T-helper 2 cell treated with Interferon-gamma antibody and Interleukin-4, amounts not matched to agents 5 μg/mL and 100 μg/mL, for 36 hours (primary cell): ENCODE measurements at places on chromosomes 3 and 15.
A peak's percentile ranks its signal among the peaks of the same experiment; 100 is the strongest.

DNA sequence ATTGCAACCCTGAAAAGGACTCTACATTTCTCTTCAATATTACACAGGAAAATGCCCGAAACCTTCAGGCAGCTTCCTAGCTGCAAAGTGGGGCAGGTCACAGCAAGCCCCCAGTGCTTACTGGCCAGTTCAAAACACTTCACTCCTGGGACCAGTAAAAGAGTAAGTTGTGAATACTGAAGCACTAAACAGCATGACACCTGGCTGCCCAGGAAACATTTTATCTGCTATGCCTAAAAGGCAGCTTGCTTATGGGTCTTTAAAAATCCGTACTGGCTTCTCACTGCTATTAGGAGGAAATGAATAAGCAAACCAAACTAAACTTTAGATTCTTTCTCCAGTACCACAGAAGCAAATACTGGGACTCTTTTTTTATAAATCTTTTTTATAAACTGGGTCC, 457.9 kb upstream of the ALCAM start:
- H3K4me3 ChIP-seq, result no peak overlapping the region
- H3K27ac ChIP-seq, result no peak overlapping the region
- H3K4me1 ChIP-seq, result no peaks in the 10 kb centered on the region
- DNase-seq, result no peak

DNA sequence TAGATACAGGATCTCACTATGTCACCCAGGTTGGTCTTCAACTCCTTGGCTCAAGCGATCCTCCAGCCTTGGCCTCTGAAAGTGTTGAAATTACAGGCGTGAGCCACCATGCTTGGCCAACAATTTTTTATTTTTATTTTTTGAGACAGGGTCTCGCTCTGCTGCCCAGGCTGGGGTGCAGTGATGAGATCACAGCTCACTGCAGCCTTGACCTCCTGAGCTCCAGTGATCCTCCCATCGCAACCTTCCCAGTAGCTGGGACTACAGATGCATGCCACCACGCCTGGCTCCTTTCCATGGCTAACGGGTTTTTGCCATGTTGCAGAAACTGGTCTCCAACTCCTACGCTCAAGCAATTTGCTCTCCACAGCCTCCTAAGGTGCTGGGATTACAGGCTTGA, 20.2 kb upstream of the PIK3CB start:
- H3K4me3 ChIP-seq, result no peak overlapping the region
- H3K36me3 ChIP-seq, result no peaks in the 10 kb centered on the region
- no peak overlapping the region for H3K27ac ChIP-seq
- no peaks in the 10 kb centered on the region for H3K4me1 ChIP-seq
- DNase-seq, result no peak

DNA sequence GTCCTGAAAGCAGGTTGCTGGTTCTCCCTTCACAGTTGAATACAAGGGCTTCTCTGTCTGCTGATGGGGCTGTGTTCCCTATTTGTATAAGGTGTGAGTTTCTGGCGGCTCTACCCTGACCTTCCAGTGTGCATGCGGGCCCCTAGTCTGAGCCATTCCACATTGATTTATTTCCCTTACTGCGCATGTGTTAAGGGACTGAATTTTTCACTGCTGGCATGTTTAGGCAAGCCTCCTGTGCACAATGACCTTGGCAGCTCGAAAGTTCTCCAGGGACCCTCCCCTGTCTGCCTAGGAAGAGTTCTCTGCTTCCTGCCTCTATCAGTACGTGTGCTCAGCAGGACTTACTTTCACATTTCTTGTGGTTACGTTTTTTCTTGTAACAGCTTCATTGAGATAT, 11.4 kb downstream of the TRAK1 start:
- H3K27ac ChIP-seq, result peak overlapping the region; percentile 52
- H3K27me3 ChIP-seq, result no peaks in the 10 kb centered on the region
- H3K4me3 ChIP-seq, result peak overlapping the region; percentile 46
- H3K36me3 ChIP-seq, result peaks cover 5% of the 10 kb centered on the region
- no peak for DNase-seq
- H3K4me1 ChIP-seq, result peaks cover 10% of the 10 kb centered on the region

DNA sequence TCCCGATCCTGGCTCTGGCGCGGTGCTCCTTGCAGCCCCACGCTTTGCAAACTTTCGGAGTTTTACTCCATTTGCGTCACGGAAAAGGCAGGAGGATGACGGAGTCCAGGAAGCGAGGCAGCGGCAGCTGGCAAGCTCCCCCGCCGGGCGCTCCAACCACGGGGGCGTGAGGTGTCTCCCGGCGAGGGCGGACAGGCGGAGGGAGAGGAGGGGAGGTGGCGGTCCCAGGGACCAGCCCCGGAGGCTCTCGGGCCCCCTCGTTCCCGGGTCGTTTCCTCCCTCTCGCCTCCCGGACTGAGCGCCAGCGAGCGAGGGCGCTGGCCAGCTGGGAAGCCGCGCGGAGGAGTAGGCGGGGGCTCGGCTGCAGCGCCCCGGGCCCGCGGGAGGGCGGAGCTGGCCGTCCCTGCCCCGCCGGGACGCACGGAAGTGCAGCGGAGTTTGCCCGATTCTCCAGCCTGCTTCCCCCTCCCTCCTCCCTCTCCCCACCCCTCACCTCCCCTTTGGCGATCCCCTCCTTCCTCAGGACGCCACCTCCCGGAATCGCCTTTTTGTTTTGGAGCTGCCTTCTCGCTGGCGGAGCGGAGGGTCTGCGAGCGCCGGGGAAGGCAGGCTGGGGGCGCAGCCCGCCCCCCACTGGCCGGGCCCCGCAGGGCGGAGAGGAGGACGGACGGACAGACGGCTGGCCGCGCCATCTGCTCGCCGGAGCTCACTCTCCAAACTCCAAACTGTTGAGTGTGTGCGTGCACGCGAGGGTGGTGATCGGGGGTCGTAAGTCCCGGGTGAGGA, at the start of gene SNX33:
TSS of gene SNX33 (plus strand) at position 543 of the 786 bp plus-strand sequence. CDS start 1,191 bp downstream, outside the sequence.
- H3K36me3 ChIP-seq, result no peaks in the 10 kb centered on the region
- DNase-seq, result peak; percentile 65
- peak within 1 kb of the TSS; percentile 84 for H3K4me3 ChIP-seq
- H3K27me3 ChIP-seq, result peaks cover 12% of the 10 kb centered on the region
- peak within 1 kb of the TSS; percentile 54 for H3K27ac ChIP-seq

- H3K4me1 ChIP-seq, result peaks cover 10% of the 10 kb centered on the region
- no peaks in the 10 kb centered on the region for H3K27me3 ChIP-seq
- no peak overlapping the region for H3K4me3 ChIP-seq
- no peak for DNase-seq
- H3K36me3 ChIP-seq, result no peaks in the 10 kb centered on the region
Measured at GRCh38 chr15:79002581-79002980, 57.7 kb upstream of the CTSH start.

GRCh38 chr3:55875113-55875512, 388.0 kb upstream of the WNT5A start:
- H3K4me1 ChIP-seq, result no peaks in the 10 kb centered on the region
- no peak for DNase-seq
- no peak overlapping the region for H3K27ac ChIP-seq
- H3K36me3 ChIP-seq, result no peaks in the 10 kb centered on the region
- H3K27me3 ChIP-seq, result no peaks in the 10 kb centered on the region

- DNase-seq, result no peak
- no peak overlapping the region for H3K27ac ChIP-seq
- no peak overlapping the region for H3K4me3 ChIP-seq
- no peaks in the 10 kb centered on the region for H3K36me3 ChIP-seq
- H3K4me1 ChIP-seq, result no peaks in the 10 kb centered on the region
Measured at GRCh38 chr3:7322957-7323669, 462.2 kb downstream of the GRM7 start.

DNA sequence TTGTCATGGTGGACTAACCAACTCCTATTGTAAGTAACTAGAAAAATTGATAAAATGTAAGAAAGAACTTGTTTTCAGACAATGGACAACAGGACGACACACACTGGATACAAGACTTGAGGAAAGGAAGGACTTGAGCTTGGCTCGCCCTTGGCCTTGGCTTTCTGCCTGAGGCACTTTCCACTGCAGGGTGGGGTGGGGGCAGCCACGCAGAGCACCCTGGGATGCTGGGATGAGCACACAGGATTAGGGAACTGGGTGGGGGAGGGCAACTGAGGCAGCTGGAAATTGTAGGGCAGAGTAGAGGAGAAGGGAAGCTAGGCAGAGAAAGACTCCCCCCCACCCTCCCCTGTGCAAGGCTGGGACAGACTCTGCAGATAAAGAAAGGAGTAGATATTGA, 25.5 kb upstream of the HHATL start:
- H3K4me3 ChIP-seq, result no peak overlapping the region
- no peak for DNase-seq
- H3K27me3 ChIP-seq, result peaks cover 18% of the 10 kb centered on the region
- H3K4me1 ChIP-seq, result no peaks in the 10 kb centered on the region
